HCEC 1CT (cell line): ENCODE measurements at places on chromosomes 5 and 9.
A peak's percentile ranks its signal among the peaks of the same experiment; 100 is the strongest.

DNA sequence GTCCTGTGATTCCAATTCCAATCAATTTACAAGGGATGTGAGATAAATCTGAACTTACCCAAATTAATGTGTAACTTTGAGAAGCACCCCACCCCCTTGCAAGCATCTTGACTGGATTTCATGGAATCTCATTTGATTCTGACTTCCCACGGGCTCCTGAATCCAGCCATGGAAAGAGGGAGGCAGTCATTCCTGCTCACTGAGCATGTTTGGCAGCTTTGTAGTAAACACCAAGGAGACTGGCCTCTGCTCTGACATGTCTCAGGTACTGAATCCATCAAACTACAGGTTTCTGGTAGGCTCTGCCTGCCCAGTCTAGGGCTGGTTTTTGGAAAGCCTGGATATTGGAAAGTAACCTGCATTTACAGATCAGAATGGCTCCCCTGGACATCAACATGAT lies 357.6 kb downstream of the ARHGEF28 start:
- DNase-seq = no peak

GRCh38 chr5:18797222-18797621 lies 1163.0 kb downstream of the TAF11L14 start:
- DNase-seq = peak; percentile 35

GRCh38 chr9:114172981-114173833 lies 17.9 kb downstream of the COL27A1 start:
- DNase-seq = no peak

DNA sequence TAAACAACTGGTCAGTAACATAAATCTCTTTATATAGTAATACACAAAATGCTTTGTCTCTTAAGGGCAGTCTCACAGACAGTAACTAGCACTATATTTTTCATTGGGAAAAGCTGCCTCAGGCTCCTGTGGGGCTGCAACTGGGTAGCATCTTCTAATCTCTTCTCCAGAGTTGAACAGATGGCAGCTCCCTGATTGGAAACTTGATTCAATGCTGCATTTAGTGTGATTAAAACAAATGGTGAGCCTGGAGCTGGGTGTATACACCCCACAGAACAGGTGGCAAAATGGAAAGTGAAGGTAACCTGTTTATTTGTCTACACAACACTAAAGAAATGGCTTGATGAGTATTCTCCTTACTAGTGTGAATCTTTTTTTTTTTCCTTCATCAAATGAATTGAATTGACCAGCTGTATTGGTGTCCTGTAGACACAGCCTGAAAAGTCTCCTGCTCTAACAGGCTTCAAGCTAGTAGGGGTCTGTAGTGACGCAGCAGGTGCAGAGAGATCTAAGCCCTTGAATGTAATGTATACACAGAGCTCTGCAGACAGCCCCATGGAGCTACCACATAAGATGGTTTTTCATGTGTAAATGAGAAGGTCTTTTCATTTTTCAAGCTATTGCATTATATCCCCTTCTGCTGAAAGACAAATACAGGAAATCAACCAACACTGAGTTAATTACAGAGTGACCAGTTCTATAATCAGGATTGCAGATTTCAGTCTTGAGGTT lies 43.3 kb downstream of the IZUMO3 start:
- no peak for DNase-seq

DNA sequence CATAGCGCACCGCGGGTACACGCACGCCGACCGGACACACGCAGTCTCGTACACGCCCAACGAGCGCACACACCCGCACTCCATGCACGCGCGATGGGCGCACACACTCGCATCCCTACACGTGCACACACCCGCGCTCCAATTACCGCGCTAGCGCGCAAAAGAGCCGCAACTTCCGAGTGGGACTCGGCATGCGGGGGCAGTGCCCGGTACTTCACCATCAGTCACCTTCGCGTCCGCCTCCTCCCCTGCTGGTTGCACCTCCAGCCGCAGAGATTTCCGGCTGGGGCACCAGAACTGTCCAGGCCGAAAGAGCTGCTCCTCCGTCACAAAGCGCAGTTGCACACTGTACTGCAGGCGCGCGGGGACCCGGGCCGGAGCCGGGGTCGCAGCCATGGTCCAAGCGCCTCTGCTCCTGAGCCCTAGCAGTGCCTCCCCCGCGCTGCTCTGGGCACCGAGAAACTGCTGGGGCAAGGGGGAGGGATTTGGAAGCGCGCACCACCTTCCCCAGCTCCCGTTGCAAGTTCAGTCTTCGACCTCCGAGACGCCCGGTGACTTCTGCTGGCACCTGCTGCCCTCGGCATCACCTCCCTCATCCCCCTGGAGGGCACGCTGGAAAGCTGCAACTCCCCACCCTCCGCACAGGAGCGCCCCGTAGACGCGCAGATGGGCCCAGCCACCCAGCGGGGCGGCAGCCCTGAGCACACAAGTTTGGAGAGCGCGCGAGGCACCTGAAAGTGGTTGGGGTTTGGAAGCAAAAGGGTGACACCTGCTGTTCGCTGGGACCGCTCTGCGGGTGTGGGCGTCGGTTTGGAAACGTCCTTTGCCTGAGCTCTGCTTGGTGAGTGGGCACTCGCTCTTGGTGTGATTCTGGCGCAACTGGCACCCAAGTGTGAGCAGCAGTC lies 337.4 kb upstream of the PUM3 start:
- peak; percentile 14 for DNase-seq

GRCh38 chr5:56893251-56893951 lies 16.0 kb upstream of the SETD9 start:
- no peak for DNase-seq

GRCh38 chr5:77832166-77832770 lies 56.1 kb upstream of the TBCA start:
- DNase-seq = no peak

DNA sequence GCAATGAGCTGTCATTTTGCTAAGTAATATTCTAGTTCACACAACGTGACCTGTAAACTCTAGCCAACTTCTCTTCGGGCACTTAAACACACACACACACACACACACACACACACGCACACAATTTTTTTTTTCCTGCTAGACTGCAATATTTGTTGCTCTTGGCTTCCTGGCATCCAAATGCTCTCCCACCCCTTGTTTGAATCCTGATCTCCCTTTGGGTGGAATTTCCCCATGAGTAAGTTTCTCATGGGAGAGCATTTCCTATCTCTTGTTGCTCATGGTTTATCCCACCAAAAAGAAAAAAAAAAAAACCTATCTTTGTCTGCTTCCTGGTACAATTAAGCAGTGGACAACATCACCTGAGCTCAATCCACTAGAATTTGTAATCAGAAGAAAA lies 54.7 kb upstream of the TSLP start:
- peak; percentile 34 for DNase-seq

DNA sequence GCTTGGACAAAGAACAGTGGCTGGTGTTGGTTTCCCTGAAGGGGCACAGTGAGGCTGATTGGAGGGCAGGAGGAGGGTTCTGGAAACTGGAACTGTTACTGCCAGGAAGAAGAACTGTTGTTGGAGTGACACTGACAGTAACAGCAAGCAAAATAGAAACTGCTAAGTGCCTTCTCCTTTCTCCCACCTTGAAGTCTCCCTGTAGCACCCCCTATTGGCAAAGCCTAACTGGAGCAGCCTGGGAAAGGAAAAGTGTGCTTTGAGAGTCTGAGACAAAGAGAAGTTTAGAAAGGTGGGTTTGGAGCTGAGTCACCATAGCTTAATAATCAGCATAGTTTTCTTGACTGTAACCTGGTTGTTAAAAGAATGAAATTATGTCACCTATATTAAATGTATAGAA lies 2.5 kb upstream of the TMEM174 start:
- peak; percentile 27 for DNase-seq

DNA sequence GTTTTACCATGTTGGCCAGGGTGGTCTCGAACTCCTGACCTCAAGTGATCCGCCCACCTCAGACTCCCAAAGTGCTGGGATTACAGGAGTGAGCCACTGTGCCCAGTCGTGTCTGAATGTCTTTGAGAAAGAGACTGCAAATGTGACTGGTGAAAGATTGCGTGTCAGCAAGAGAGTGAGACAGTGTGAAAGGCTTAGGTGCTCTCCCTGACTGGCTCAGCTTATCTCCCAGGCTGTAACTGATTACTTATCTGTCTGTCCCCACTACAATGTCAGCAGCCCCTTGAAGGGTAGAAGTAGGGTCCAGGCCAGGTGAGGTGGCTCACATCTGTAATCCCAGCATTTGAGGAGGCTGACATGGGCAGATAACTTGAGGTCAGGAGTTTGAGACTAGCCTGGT lies 3.4 kb upstream of the FGFR4 start:
- no peak for DNase-seq

DNA sequence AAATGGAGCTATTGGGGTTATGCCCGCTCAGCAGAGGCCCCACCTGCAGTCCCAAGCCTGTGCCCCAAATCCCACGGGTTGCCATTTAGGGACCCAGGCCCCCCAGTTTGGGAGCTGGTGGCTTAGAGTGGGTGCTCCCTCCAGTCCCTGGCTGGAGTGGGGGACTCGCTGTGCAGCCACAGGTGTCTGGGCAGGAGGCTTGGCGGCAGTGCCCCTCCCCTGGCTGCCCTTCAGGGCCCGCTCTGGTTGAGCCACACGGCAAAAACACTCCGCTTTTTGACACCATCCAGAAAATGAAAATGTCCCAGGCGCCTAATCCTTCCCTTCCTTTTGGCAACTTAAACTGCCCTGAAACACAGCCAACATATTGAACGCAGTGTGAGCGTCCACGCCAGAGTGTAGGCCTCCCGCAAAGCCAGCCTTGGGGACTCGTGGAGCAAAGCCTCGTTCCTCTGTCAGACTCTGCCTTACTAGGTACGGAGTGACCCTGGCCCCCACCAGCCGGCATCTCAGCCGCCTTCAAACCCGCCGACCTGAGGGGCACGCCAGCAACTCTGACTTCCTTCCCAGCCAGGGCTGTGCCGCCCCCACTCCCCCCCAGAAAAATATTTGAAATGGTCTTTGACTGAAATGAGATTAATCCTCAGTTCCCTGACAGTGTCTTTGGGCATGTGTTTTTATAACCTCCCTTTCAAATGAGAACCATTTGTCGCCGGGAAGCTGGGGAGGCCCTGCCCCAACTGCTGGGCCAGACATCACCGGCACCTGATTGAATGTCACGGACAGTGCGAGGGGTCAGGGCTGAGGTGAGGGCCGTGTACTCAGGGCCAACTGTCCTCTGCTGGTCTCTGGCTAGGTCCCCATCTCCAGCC lies 98.5 kb upstream of the LMX1B start:
- DNase-seq = no peak

DNA sequence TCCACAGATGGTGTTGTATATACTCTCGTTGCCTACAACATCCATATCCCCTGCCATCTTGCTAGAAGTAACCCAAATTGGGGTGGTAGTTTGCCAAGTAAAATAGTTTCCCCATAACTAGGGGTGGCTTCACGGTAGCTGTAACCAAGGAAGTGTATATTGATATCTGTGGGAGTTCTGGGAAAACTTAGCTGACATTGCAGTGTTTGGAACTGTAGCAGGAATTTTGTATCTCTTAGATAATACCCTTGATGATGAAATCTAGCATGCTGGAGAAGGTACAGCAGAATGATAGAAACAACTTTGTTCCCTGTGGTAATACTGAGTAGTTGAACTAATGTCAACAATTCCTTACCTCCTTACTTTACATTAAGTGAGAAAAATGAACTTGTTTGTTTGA lies 29.8 kb downstream of the FBXL7 start:
- DNase-seq = no peak

DNA sequence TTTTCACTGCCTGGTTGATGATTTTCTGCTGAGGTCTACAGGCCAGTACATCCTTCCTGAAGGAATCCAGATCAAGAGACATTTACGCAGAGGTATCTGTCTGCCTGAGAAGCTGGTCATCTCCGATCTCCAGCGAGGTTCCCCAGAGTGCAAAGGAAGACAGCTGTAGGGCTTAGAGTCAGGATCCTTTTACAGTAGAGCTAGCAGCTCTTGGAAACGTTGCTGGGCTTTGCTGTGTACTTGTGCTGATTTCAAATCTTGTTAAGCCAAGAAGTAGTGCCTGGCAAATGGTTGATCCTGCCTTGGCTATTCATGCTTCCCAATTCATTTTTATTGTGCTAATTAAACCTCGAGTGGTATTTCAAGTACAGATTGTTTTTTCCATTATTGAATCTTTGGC lies 48.9 kb downstream of the NTRK2 start:
- DNase-seq = no peak
